ENCODE measurements at places on chromosomes 2 and 18. TPM values are rescaled to one million over a fixed set of nuclear protein-coding genes. Genes with fewer than 3 reads are reported as not detected.

DNA sequence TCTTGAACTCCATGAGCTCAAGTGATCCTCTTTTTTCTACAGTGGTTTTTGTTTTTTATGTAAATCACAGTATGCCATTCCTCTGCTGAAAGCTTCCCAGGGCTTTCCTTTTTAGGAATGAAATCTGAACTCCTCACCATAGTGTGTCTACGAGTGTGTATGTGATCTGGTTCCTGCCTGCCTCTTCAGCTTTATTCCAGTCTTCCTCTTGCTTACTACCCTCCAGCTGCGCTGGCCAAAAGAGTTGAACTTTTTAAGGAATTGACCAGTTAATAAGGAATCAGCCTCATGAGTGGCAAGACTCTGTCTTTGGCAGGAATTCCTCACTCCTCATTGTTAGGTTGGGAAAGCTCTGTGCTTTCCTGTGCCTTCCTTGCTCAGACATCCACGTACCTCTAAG is 4.0 kb downstream of the CCT7 start:
- peaks cover 27% of the 10 kb centered on the region for H3K36me3 ChIP-seq
- DNase-seq, result no peak
- peaks cover 20% of the 10 kb centered on the region for H3K4me1 ChIP-seq

The MPP4 gene
- not detected for total RNA-seq

DNA sequence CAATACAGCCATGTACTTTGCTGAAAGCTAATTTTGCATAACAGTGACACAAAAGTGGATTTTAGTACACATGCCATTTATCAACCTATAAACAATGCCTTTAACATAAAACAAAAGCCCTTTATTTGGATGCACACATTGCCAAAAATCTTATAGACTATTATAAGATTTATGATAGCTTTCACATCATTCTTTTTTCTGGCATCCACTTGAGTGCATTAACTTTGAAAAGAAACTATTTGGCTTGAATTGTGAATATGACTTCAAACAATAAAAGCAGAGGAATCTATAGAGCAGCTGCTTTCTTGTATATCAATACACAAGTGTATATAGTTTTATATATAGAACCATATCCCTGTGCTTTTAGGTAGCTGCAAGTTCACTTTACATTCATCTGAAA is 577.4 kb downstream of the CBLN2 start:
- no peaks in the 10 kb centered on the region for H3K4me1 ChIP-seq
- H3K4me3 ChIP-seq, result no peak overlapping the region
- H3K36me3 ChIP-seq, result no peaks in the 10 kb centered on the region
- no peaks in the 10 kb centered on the region for H3K27me3 ChIP-seq
- no peak overlapping the region for H3K27ac ChIP-seq
- no peak for DNase-seq

GRCh38 chr2:232236200-232236599 is 142.4 kb upstream of the ALPP start:
- H3K27me3 ChIP-seq, result no peaks in the 10 kb centered on the region
- H3K4me1 ChIP-seq, result peaks cover 67% of the 10 kb centered on the region
- H3K27ac ChIP-seq, result no peak overlapping the region
- 0 out of 2 replicates have a peak, but pooled peaks cover 4% of the 10 kb centered on the region for H3K36me3 ChIP-seq

- no peaks in the 10 kb centered on the region for H3K36me3 ChIP-seq
- no peak for DNase-seq
- H3K4me3 ChIP-seq, result no peak overlapping the region
- H3K27ac ChIP-seq, result no peak overlapping the region
- no peaks in the 10 kb centered on the region for H3K27me3 ChIP-seq
Observed at GRCh38 chr2:3222636-3223035, 155.0 kb downstream of the EIPR1 start.

DNA sequence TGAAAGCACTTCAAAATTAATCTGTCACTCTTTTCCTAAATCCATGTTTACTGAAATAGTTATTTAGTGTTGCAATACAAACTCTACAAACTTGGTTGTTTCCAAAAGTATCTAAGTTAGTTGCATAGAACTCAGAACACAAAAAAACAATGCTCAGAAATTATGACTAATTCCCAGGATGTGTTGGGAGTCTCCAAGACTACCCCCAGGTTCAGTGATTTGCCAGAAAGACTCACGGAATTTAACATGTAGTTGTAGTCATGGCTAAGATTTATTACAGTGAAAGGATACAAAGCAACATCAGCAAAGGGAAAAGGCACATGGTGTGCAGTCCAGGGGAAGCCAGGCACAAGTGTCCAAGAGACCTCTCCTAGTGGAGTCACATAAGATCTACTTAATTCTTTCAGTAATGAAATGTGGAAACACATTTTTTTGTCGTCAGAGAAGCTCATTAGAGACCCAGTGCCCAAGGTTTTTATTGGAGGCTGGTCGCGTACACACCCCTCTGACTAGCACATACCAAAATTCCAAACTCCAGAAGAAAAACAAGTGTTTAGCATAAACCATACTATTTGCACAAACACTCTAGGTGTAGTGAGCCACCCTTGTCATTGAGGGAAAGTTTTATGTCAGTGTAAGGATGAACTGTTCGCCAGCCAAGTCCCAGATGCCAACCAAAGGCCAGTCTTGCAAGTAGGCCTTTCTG is 43.3 kb upstream of the CYP20A1 start:
- no peak for DNase-seq
- no peaks in the 10 kb centered on the region for H3K36me3 ChIP-seq
- no peak overlapping the region for H3K27ac ChIP-seq
- H3K27me3 ChIP-seq, result no peaks in the 10 kb centered on the region
- no peaks in the 10 kb centered on the region for H3K4me1 ChIP-seq

The HOXD8 gene
- total RNA-seq, result 0.39 TPM

The BABAM2 gene
- total RNA-seq, result 45.9 TPM

GRCh38 chr2:198471291-198471690 is 666.9 kb downstream of the PLCL1 start:
- H3K36me3 ChIP-seq, result no peaks in the 10 kb centered on the region
- no peaks in the 10 kb centered on the region for H3K27me3 ChIP-seq
- no peak overlapping the region for H3K27ac ChIP-seq
- DNase-seq, result no peak
- no peaks in the 10 kb centered on the region for H3K4me1 ChIP-seq

The SH3RF3 gene
- total RNA-seq, result 6.1 TPM

The LPIN1 gene
- total RNA-seq, result 43.1 TPM
